ENCODE measurements at places on chromosomes 4 and X.
A peak's percentile ranks its signal among the peaks of the same experiment; 100 is the strongest.

- DNase-seq, result no peak
These were observed 1.2 kb downstream of the ATP11C start for GRCh38 chrX:139931646-139932072.

- no peak for DNase-seq
These were observed 72.2 kb upstream of the ELOVL6 start for GRCh38 chr4:110270492-110271197.

- DNase-seq, result no peak
These were observed 208.4 kb downstream of the DCLK2 start for GRCh38 chr4:150286656-150287055.

- no peak for DNase-seq
These were observed 2.8 kb downstream of the RENBP start for GRCh38 chrX:153941336-153942252.

- DNase-seq, result no peak
These were observed 30.4 kb downstream of the ACOX3 start for GRCh38 chr4:8410066-8410625.

GRCh38 chr4:79982601-79983322, 90.3 kb downstream of the ANTXR2 start:
- DNase-seq, result no peak

- DNase-seq, result no peak
These were observed 102.0 kb upstream of the SH3RF1 start for GRCh38 chr4:169372791-169373190.

DNA sequence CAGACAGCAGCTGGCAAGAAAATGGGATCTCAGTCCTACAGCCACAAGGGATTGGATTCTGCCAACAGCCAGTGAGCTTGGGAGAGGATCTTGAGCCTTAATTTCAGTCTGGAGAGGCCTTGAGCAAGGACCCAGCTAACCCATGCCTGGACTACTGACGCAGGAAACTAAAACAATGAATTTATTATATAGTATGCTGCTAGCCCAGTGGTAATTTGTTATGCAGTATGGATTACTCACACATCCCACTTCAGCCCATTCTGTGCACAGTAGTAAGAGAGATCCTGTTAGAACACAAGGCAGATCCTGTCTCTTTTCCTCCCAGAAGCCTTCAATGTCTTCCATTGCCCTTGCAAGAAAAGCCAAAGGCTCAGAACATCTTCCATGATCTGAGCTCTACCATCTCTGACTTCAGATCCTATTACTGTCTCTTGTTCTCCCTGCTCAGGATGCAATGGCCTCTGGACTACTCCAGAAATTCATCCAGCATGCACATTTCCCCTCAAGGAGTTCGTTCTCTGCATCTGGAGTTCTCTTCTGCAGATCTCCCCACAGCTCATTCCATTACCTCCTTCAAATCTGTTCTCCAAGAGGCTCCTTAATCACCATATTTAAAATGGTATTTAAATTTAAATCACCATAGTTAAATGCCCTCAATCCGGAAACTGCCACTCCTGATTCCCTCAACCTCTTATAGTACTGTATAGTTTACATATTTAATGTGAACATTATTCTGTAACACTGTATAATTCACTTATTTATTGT, 27.6 kb downstream of the SMIM20 start:
- no peak for DNase-seq

DNA sequence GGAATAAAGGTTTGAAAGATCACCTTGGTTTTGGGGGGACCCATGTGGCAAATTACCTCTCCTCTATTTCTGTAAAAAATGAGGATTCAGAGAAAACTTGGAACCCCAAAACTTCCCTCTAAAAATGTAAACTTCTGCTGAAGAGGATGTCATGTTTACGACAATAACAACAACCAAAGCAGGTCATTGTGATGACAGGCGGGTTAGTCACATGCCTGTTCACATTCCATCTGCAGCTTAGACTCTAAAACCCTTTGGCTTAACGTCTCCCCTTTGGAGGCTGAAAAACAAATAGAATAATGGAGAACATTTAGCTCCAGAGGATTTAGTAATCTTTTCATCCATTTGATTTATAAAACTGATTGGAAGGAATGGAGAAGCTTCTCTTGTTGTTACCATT, 75.0 kb upstream of the FAM9C start:
- no peak for DNase-seq

- peak; percentile 64 for DNase-seq
These were observed 22.4 kb upstream of the CLTRN start for GRCh38 chrX:15686818-15687685.

DNA sequence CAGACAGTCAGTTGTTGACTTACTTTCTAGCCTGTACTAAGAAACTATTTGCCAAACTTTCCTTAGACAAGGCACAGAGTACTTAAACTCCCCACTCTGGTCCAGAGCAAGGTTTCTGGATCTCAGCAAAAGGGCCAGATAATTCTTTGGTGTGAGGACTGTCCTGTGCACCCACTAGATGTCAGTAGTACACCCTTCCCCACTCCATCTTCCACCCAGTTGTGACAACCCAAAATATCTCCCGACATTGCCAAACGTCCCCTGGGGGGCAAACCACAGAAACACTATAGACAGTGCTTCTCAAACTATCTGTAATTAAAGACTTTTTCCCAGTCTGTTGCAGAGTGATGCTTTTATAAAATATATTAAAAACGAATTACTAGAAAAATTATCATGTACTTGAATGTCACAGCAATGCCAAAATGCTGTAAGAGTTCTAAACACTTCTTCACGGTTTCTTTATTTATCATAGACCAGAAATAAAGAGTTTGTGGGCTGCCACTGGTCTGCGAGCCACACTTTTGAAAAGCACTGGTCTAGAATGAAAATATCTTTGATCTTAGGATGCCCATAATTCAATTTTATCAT, 203.5 kb downstream of the PRDM5 start:
- no peak for DNase-seq

DNA sequence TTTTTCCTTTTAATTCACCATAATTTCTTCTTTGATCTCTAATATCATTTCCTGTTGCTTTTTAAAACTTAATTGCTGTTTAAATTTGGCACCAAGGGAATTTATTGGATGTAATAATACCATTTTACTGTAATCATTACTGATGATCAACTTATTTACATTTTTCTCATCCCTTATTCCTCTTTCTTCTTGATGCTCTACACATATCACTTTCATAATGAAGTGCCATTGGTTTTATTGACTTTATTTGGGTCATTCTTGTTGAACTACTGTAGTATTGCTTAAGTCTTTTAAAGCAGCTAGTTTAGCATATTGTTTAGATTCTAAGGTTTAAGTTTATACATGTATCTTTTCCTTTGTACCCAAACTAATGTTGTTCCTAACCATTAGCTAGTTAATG, 130.7 kb downstream of the SLC4A4 start:
- DNase-seq, result no peak

- DNase-seq, result no peak
These were observed 13.2 kb downstream of the FRMD7 start for GRCh38 chrX:132114607-132115006.

- DNase-seq, result no peak
These were observed 532 bp downstream of the RPS4X start for GRCh38 chrX:72276478-72276953.

GRCh38 chr4:173543266-173543665, 13.2 kb upstream of the HAND2 start:
- DNase-seq, result no peak

GRCh38 chrX:5068550-5068949, 1160.1 kb downstream of the NLGN4X start:
- no peak for DNase-seq

DNA sequence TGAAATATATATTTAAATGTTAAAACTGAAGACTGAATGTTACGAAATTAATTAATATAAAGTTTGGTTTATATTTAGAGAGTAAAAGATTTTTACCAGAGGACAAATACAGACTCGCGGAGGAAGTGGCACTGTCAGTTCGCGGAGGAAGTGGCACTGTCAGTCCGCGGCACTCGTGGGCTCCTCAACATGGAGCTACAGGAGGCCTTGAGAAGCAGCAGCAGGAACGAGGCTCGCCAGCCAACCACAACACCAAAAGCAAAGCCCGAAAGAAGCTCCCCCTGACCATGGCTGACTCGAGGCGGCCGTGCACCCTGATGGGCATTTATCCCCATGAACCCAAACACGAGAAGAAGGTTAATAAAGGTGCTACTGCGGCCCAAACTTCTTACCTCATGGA, 125.3 kb upstream of the PABPC4L start:
- DNase-seq, result no peak

DNA sequence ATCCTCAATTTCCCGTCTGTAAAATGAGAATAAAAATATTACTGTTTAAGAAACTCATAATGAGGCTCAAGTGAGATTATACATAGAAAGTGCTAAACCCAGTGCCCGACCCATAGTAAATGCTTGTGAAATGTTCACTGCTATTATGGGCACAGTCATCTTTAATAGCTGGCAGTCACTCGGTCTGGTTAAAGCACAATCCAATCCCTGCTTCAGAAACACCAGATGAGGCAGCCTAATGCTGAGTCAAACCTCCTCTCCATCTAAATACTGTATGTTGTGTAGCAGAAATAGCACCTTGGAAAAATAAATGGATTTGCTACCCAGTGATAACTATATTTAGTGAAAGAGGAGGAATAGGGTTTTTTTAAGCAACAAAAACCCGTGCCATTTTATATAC, 14.5 kb downstream of the EVC2 start:
- DNase-seq, result no peak

- no peak for DNase-seq
These were observed 15.8 kb upstream of the RGS12 start for GRCh38 chr4:3276986-3277385.

DNA sequence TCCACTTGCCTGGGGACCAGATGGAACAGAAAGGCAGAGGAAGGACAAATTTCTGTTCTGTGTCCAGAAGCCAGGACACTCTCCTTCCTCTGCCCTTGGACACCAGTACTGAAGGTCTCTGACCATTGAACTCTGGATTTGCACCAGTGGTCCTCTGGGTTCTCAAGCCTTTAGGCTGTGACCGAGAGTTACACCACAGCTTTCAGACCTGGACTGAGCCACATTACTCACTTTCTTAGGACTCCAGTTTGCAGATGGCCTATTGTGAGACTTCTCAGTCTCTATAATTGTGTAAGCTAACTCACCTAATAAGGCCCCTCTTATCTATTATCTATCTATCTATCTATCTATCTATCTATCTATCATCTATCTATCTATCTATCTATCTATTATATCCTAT, 295.3 kb upstream of the GALNTL6 start:
- no peak for DNase-seq

- DNase-seq, result no peak
These were observed 39.5 kb upstream of the ZNF330 start for GRCh38 chr4:141180991-141181761.

GRCh38 chrX:71815121-71815905, 52.2 kb downstream of the CXorf49B start:
- no peak for DNase-seq
